ENCODE measurements at places on chromosomes 12 and 14.

- DNase-seq: no peak
These were observed 1.7 kb downstream of the EMP1 start for GRCh38 chr12:13198241-13198640.

DNA sequence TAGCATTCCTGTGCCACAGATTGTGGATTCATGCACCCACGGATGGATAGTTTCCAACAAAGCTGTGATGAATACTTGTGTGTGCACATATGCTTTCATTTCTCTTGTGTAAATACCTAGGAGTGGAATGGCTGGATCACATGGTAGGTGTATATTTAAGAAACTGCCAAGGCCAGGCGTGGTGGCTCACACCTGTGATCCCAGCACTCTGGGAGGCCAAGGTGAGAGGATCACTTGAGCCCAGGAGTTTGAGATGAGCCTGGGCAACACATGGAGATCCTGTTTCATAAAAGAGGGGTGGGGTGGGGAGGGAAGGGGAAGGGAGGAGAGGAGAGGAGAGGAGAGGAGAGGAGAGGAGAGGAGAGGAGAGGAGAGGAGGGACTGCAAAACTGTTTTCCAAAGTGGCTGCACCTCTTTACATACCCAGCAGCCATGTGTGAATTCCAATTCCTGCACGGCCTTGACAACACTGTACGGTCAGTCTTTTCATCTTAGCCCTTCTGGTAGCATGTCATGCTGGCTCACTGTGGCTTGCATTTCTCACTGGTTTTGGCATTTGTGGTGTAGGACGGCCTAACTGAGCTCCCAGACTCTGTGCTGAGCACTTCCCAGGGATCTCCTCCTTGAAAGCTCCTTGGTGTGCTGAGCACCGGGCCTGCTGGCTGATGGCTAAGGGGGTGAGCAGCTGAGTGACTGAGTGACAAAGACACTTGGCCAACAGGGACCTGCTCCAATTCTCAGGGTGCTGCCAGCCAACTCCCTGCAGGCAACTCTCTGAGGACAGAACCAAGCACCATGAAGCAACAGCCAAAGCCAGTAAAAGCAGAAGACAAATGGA is 27.9 kb downstream of the SYNE3 start:
- no peak for DNase-seq

DNA sequence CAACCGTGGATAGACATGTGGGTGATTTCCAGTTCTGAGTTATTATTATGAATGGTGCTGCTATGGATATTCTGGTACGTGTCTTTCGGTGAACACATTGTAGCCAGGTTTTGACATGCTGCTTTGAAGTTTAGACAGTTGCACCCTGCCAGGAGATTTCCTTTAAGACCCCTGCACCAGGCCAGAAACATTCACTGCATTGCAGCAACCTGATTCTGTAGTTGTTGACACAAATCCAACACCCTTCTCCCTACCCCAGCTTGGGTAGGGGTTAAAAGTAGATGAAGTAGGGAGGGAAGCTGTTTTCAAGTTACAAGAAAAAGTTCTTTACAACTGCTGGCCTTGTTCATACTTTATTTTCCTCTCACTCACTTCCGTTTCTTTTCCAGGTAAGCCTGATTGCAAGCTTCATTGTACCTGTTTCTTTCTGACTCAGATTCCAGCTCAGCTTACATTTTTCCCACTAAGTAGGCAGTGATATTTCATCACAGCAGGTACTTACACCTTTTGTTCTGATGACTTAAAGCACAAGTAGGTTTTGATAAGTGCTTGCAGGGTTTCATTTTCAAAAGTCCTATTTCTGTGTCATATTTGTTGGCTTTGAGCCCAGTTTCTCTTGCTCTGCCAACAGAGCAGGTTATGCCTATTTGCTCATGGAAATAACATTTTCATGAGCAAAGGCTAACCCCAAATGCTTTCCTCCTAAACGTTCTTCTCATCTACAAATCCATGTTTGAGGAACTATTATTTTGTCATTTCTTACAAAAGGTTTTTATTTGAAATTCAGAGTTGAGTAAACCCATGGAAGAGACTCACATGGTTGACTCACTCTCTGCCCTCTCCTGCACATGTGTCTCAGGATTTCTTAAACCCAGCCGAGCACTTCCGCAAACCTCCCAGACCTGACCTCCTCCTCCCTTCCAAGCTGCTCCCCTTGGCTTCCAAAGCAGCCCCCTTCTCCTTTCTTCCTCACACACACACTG is 12.1 kb upstream of the LTA4H start:
- no peak for DNase-seq

GRCh38 chr12:13790317-13790716 is 191.1 kb downstream of the GRIN2B start:
- DNase-seq: no peak

DNA sequence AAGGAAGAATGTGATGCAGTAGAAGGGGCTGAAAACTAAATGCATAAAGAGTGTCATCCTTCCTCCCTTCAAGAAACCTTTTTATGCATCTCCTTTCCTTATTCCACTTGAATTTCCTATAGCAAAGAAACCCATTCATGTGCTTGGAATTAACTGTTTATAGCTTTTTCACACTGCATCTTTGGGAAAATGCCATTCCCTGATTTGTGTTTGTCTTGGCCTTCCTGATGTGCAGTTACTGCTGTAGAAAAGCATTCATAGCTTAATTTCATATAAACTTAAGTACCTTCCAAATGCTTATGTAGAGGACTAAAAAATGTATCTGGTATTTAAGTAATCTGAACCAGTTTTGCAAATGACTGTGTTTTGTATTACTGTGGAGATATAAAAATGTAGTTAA is 61.8 kb downstream of the SDR9C7 start:
- no peak for DNase-seq

- DNase-seq: no peak
These were observed 126.9 kb downstream of the GALC start for GRCh38 chr14:87866116-87866515.

All from mesendoderm (in vitro differentiated cells).